ENCODE measurements at places on chromosomes 7 and 10. TPM values are rescaled to one million over a fixed set of nuclear protein-coding genes. Genes with fewer than 3 reads are reported as not detected.

Gene HOXA9
- total RNA-seq: not detected

Gene GJD4
- not detected for total RNA-seq

Gene MRPL43
- total RNA-seq: 58.2 TPM

Gene HOGA1
- 0.34 TPM for total RNA-seq

Gene ATP6V1F
- total RNA-seq: 107 TPM
